Urinary bladder (tissue), 4 donors: ENCODE measurements at places on chromosomes 2 and 18. TPM values are rescaled to one million over a fixed set of nuclear protein-coding genes. Genes with fewer than 3 reads are reported as not detected.

Gene UCN
- polyA plus RNA-seq = 1.5 TPM

Gene TRAPPC8
- 18.2 TPM for polyA plus RNA-seq

Gene FBXO15
- 0.38 TPM for polyA plus RNA-seq

Gene TWIST2
- 25.1 TPM for polyA plus RNA-seq

Gene RAPH1
- polyA plus RNA-seq = 5.3 TPM

Gene ESPNL
- 0.23 TPM for polyA plus RNA-seq

Gene MYO5B
- 2.7 TPM for polyA plus RNA-seq

Gene SERPINB5
- polyA plus RNA-seq = 5.6 TPM

Gene RBM44
- polyA plus RNA-seq = 0.34 TPM

Gene AQP12B
- polyA plus RNA-seq = not detected

Gene TRABD2A
- 0.61 TPM for polyA plus RNA-seq

Gene MRPL19
- polyA plus RNA-seq = 19.3 TPM

Gene MOGAT1
- not detected for polyA plus RNA-seq

Gene CWC22
- polyA plus RNA-seq = 14.1 TPM

Gene GTF2A1L
- polyA plus RNA-seq = 4.0 TPM

Gene NCKAP5
- 0.32 TPM for polyA plus RNA-seq

Gene DAPL1
- 0.68 TPM for polyA plus RNA-seq

Gene SP140
- polyA plus RNA-seq = 1.0 TPM

Gene RESP18
- polyA plus RNA-seq = not detected

Gene LYPD1
- 0.46 TPM for polyA plus RNA-seq

Gene SLC19A3
- polyA plus RNA-seq = 1.4 TPM

Gene TDRD15
- not detected for polyA plus RNA-seq

Gene PLB1
- 4.7 TPM for polyA plus RNA-seq

Gene CCDC148
- polyA plus RNA-seq = 0.28 TPM

Gene INPP1
- 22.3 TPM for polyA plus RNA-seq

Gene ANKRD36B
- 3.4 TPM for polyA plus RNA-seq
